Activated CD4-positive, alpha-beta T cell treated with anti-CD3 and anti-CD28 coated beads for 1 hour (primary cell): ENCODE measurements at places on chromosomes 3 and 15.

DNA sequence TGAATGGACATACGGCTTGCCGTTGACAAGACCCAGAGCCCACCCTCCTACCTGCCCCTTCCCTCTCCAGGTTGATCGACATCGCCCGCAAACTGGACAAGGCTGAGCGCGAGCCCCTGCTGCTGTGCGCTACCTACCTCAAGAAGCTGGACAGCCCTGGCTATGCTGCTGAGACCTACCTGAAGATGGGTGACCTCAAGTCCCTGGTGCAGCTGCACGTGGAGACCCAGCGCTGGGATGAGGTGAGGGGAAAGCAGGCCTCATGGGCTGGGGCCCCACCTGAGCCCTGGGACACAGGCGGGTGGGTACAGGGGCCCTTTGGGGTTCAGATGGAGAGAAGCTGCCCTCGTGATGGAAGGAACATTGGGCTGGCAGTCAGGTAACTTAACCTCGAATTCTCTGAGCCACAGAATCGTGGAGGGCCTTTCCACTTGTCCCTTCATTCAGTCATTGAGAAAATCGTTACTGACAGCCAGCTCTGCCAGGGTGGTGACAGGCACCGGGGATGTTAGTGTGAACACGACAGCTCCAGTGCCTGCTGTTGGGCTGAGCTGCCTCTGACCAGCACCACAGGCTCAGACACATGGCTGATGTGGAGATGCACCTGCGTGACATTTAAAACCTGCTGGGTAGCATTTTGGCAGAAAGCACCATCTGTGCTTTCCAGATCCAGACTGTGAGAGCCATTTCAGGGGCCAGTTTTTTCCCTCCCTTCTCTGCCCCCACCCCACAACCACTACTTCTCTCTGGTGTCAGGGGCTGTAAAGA is 25.6 kb upstream of the RHO start:
- DNase-seq: no peak

- no peak for DNase-seq
These were observed 1045.5 kb upstream of the NR2F2 start for GRCh38 chr15:95284933-95285421.

GRCh38 chr3:101611023-101611422 is 37.0 kb downstream of the PCNP start:
- DNase-seq: no peak

GRCh38 chr15:77376770-77377169 is 43.1 kb downstream of the PEAK1 start:
- DNase-seq: no peak

- no peak for DNase-seq
These were observed 45.3 kb downstream of the OSTN start for GRCh38 chr3:191244242-191244867.
